ENCODE measurements at places on chromosomes 5 and 9.

GRCh38 chr5:133873449-133873848 lies 95.0 kb downstream of the C5orf15 start:
- DNase-seq = no peak

- DNase-seq = no peak
Measured at GRCh38 chr5:160451281-160451680, 29.6 kb downstream of the PTTG1 start.

DNA sequence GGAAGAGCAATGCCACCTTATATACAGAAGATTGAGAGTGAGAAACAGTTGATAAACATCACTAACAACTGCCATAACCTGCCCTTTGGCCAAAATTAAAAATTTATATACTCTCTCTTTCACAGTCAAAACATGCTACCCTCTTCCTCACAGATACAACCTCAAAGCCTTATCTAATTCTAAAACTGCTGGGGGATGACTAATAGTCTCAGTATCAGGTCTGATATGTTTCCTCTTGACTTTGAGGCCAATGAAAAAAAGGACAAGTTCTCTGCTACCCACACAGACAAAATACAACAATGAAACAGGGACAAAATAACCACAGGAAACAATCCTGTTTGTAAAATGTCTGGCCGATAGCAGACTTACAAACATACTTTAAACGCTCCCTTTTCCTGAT lies 485.6 kb upstream of the NUDT12 start:
- no peak for DNase-seq

DNA sequence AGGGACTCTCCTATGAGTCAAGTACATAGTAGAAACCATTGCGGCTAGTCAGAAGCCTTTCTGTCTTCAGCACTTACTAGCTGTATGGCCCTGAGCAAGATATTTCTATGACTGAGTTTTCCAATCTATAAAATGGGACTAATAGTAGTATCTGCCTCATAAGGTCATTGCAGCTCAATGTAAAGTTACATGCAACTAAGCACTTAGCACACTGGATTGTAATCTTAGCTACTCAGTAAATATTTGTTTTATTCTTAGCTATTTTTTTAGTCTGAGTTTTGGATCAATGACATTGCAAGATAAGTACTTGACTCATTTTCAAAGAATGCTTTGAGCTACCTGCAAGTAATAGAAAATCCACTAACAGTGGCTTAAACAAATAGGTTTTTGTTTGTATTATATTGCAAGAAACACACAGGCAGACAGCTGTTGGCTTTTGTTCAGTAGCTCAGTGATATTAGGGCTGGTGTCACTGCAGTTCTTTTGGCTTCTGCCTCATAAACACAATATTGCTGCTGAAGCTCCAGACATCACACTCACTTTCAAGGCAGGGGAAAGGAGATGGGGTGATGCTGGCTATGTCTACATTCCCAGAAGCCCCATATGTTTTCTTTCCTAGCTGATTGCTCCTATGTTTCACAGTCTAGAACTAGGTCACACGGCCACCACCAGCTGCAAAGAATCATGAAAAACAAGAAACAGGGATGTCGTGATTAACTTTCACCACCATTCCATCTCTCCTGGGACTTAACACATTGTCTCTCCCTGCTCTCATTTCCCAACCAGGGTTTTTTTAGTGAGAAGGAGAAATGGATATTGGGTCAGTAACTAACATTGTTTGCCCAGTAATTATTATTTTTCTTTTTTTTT lies 26.9 kb upstream of the FAT2 start:
- DNase-seq = no peak

GRCh38 chr9:14403081-14403480 lies 89.1 kb upstream of the NFIB start:
- no peak for DNase-seq

GRCh38 chr5:145479271-145479670 lies 355.9 kb downstream of the PRELID2 start:
- DNase-seq = no peak

DNA sequence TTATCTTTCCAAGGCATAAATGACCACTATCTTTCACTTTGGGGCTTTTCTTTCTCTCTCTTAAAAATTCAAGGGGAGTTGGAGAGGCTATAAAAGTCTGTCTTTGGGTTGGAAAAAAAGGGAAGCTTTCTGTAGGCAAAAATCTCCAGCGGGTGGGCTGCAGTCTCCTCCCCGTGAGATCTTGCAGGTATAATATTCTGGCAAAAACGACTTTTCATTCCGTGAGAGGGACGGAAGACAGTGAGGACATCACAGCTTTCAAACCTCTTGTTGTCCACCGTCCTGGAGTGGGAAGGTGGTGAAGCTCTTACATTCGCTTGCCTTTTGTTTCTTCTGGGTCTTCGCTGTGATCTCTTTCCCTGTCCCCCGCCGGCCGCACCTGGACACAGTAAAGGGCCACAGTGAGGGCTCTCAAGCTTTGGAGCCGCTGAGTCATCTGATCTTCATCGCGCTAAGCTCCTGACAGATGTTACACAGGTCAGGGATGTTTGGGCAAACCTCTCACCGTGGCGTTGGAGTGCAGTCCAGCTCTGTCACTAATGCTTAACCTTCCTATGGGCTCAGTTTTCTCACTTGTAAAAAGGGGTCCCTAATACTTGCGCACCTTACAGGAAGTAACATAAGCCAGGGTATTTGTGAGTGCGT lies 61.9 kb upstream of the MEGF10 start:
- DNase-seq = no peak

DNA sequence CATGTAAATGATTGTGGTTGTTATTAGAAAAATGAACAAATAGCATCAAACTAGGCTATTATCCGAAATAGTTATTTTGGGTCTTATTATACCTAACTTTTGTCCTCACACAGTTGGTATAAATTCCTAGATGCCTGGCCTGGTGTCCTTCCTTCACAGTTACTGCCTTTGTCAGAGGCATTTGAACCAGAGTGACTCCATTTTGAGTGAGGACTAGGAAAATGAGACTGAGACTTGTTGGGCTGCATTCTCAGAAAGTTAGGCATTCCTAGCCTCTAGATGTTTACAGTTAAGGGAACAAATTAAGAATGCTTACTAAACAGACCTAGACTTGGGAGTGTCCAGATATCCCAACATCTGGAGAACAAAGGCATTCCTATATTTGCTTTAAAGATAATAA lies 283.5 kb upstream of the C9orf72 start:
- DNase-seq = no peak

DNA sequence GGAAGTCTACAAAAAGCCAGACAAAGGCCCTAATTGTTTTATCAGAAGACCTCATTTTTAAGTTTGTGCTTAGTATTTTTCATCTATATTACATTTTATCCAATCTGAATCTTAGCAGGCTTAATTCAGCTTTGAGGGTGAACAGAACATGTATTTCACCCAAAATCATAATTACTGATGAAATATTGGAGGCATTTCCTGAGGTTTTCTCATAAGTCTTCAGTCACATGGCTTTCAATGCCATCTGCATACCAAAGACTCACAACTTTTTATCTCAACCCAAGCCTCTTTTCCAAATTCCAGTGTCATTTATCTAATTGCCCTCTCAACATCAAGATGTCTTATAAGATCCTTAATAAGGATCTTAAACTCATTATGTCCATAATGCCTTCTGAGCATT lies 150.8 kb downstream of the TTC39B start:
- no peak for DNase-seq

- DNase-seq = no peak
Measured at GRCh38 chr9:108811944-108812343, 43.8 kb downstream of the ACTL7B start.

- DNase-seq = no peak
Measured at GRCh38 chr5:159657771-159658170, 258.5 kb upstream of the ADRA1B start.

- DNase-seq = no peak
Measured at GRCh38 chr5:41071242-41071641, at the start of gene MROH2B. MROH2B (minus strand) TSS chr5:41071342; CDS start chr5:41070852, 490 bp downstream.

DNA sequence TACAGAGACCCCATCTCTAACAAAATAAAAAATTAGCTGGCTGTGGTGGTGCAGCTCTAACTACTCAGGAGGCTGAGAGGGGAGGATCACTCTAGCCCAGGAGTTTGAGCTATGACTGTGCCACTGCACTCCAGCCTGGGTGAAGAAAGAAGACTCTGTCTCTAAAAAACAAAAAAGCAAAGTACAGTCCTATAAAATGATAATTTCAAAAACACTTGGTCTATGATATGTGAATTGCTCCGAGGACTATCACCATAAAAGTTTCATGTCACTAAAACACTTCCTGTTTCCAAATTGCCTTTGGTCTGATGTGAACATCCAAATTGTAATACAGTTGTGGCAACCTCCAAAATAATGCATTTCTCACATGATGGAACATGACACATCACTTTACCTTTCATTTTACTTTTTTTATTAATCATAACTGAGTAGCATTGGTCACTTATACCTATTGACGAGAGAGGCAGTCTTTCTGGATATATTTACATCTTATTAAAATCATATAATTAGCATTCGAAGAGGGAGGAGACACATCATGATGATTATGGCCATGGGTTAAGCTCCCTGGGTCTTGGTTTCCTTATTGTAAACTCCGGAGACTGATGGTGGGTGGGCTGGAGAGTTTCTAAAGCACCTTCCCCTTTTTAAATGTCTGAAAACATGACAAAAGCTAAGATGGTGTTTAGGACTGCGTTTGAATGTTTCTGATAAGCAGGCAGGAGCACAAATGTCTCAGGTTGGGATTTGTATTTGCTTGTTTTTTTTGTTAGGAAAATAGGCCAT lies 25.8 kb upstream of the CD180 start:
- DNase-seq = no peak

All from NT2/D1 (cell line).